ENCODE measurements at places on chromosomes 11 and 22.

DNA sequence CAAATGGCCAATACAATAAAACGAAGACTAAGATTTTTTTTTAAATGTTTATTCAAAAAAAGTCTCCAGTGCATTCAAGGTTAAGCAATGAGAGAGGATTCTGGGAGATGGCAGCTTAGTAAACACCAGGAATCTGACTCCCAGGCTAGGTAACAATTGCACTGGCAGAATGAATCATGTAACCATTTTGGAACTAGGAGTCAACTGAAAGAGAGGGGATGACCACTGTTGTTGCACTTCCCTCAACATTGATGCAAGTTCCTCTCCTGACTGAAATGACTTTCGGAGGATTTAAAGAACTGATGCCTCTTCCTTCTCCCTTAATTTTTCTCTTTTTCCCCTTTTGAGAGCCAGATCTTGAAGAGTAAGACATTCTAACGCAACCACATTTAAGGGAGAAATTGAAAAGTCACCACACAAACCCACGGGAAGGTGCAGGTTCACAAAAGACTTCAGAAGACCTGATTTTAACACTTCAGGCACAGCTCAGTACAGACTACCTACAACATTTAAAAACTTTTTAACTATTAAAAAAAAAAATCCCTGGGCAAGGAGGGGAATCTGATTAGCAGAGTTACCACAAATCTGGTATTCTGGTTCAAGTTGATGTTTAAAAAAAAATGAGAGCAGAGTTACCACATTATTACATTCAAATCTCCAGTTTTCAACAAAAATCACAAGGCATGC, 56.8 kb downstream of the FCHSD2 start:
- DNase-seq: no peak

- no peak for DNase-seq
These were observed 8.4 kb upstream of the CTR9 start for GRCh38 chr11:10742460-10743208.

DNA sequence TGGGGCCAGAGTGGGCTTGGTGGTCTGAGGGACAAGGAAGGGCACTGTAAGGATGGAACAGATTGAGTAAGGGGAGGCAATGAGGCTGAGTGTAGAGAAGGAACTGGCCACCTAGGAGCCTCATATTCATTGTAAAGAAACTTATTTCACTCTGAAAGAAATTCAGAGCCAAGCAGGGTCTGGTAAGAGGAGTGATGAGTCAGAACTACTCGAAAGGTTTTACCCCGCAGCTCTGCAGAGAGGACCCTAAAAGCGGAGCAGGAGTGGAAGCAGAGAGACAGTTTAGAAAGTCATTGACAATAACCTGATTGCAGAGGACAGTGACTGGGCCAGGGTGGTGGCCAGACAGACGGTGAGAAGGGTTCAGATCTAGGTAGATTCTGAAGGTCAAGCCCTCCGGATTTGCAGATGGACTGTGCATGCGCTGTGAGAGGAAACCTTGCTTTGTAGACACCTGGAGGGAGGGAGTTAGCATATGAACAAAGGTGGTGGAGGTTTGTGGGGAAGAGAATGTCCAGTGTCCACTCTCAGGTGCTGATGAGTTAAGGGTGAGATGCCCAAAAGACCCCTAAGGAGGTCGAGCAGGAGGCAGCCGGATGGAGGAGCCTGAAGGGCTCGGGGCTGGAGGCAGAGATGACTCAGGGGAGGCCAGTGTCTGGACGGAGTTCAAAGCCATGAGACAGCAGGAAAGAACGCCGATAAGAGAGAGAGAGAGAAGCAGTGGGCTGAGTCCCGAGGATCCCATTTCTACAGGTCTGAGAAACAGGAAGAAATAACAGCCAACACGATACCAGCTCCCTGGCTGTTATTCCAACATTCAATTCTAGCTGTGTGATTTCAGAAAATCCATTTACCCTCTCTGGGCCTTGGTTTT, 546.0 kb downstream of the BRD1 start:
- DNase-seq: no peak

DNA sequence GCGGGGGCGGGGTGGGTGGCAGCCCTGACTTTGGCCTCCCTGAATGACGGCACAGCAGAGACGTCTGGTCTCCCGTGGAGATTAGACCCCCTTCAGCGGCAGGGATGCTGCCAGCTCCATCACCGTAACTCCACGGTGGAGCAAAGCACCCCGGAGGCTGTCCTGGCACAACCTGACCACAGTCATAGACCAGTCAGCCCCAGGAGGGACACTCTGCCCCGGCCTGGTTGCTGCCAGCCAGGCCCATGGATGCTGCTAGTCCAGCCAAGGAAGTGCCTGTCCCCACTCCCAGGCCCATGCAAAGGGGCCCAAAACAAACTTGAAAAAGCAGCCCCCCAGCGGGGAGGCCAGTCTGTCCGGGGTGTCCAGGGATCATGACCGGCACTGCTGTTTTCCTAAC, 11.5 kb upstream of the ANO1 start:
- no peak for DNase-seq

- DNase-seq: no peak
These were observed 4.2 kb upstream of the SYT8 start for GRCh38 chr11:1830322-1831223.

- DNase-seq: no peak
These were observed 80.2 kb downstream of the SGSM3 start for GRCh38 chr22:40450616-40451015.

DNA sequence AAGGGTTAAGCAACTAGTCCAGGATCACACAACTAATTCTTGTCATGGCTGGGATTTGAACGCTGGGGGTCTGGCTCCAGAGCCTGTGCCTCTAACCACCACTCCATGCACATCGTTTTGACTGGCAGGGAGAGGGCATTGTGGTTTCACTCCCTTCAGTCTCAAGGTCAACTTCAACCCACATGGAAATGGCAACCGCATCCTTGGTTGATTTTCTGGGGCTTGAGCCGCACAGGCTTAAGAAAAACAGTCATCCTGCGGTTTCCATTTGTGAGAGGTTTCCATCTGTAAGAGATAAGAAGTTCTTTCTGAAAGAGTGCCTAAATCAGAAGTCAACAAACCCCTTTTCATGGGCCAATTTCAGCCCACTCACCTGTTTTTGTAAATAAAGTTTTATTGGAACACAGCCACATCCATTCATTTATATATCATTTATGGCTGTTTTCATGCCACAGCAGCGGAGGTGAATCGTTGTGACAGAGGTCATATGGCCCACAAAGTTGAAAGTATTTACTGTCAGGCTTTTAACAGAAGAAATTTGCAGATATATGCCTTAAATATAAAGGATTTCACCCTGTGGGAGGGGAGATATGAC, 65.7 kb downstream of the SGSM1 start:
- no peak for DNase-seq

DNA sequence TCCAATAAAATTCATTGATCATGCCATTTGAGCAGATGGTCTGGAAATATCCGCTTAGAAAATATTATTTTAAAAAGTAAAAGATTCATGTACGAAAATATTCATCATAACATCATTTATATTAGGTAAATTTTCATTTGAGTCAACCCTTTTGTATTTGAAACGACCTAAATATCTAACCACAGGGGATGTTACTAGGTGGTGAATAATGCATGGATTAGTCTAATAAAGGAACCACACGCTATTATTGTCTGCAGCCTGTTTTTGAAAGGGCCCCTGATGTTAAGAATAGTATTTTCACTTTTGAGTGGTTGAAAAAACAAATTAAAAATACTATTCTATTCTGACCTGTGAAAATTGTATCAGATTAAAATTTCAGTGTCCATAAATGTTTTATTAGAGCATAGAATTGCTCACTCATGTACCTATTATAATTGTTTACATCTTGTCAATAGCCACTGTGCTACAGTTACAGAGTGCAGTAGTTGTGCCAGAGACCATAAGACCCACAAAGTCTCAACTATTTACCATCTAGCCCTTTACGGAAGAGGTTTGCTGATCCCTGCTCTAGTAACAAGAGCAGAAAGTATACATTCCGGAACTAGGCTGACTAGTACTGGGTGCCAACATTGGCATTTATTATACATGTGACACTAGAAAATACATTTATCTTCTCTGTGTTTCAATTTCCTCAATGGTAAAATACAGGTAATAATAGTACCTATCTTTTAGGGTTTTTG, 176.1 kb downstream of the LRRC4C start:
- DNase-seq: no peak

GRCh38 chr11:116072601-116073410, 568.6 kb upstream of the CADM1 start:
- no peak for DNase-seq

- DNase-seq: peak; percentile 24
These were observed 1.1 kb upstream of the TTLL1 start for GRCh38 chr22:43090130-43090789.

DNA sequence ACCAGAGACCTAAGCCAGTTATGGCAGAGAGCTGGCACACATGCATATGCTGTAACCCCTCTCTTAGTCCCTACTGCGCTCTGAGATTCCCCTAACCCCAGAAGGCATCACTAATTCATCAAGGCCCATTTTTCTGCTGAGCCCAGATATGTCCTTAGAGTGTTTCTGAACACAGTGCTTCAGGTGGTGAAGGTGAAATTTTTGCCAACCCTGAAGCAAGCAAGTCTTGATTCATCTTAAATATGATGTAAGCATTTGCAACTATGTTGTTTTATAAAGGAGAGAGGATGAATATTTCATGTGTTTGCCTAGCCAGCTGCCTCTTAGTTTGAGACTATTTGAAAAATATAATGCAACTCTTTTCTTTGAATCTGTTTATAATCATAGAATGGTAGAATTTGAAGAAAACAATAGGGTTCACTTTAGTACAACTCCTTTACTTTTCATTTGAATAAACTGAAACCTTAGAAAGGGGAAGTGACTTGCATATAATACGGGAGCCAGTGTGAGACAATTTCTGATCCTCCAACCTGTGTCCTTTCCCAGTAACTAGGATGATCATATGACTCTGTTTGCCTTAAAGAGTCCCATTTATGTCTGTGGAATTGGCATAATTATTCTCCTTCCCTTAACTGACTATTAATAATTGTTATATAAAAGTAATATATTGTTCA, 194.3 kb upstream of the MTNR1B start:
- DNase-seq: no peak

DNA sequence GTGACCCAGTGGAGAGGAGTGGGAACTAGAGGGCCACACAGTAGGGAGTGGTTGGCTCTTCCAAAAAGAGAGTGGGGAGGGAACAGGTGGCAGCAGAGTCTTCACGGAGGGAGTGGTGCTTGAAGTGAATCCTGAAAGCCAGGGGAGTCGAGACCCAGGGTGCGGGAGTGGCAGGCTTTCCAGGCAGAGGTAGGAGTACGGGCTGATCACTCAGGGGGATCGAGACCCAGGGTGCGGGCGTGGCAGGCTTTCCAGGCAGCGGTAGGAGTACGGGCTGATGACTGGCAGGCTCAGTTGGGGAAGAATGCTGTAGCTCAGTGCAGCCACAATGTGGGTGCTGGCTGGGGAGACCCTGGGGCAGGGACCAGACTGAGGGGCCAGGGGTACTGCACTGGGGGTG, 148.2 kb downstream of the TBC1D22A start:
- DNase-seq: no peak

DNA sequence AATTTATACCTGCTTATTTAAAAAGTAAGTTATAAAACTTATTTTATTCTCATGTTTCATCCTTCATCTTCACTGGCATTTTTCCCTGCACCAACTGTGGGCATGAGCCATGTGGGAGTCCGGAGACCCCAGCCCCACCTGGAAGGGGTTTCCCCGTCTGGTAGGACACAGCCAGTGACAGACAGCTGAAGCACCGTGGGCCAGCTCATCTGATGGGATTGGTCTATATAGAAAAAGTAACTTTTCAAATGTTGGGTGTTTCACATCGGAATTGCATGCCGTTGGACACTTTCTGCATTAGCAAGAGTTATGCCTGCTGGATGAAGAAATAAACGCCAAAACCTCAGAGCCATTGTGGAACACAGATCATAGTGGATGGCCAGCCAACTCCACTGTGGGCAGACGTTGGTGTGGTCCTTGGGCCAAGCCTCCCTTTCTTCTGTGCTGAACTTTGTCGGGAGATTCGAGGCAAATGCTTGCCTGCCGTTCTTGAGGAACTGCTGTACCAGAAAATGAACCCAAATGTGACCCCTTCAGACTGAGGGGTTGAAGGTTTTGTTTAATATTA, 1329.3 kb downstream of the TBC1D22A start:
- DNase-seq: no peak

GRCh38 chr11:6022956-6023355, 7.6 kb downstream of the OR56A1 start:
- no peak for DNase-seq

DNA sequence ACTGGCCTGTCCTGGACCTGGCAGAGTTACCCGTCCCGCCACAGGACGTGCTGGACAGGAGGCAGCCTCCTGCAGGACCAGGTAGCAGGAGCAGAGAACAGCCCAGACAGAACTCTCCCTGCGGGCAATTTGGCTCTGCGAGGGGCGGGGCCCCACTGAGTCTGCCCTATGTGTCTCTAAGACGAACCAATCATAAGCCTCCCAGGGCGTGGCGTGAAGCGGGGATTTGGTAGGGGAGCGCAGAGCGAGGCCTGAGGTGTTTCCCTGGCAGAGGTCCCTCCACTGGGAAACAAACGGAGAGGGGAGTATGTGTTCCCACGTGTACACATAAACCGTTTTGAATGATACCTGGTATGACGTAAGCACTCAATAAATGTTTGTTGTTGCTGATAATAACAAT, 7.4 kb downstream of the CD82 start:
- no peak for DNase-seq

DNA sequence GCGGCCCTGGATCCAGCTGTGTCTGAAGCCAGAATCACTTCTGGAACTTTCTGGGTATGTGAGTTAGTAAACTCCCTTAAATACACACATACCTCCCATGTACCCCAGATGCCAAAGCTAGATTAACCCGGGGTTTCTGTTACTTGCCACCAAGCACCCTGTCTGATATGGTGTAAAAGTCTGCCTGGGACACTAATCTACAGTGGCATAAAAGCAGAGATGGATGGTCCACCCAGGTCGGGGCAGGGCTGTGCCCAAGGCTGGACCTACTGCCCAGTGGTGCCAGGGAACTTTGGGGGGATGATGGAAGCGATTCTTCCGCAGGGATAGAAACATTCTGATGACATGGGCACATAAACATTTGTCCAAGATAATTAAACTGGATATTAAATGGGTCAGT, 12.7 kb downstream of the MRGPRF start:
- DNase-seq: no peak

DNA sequence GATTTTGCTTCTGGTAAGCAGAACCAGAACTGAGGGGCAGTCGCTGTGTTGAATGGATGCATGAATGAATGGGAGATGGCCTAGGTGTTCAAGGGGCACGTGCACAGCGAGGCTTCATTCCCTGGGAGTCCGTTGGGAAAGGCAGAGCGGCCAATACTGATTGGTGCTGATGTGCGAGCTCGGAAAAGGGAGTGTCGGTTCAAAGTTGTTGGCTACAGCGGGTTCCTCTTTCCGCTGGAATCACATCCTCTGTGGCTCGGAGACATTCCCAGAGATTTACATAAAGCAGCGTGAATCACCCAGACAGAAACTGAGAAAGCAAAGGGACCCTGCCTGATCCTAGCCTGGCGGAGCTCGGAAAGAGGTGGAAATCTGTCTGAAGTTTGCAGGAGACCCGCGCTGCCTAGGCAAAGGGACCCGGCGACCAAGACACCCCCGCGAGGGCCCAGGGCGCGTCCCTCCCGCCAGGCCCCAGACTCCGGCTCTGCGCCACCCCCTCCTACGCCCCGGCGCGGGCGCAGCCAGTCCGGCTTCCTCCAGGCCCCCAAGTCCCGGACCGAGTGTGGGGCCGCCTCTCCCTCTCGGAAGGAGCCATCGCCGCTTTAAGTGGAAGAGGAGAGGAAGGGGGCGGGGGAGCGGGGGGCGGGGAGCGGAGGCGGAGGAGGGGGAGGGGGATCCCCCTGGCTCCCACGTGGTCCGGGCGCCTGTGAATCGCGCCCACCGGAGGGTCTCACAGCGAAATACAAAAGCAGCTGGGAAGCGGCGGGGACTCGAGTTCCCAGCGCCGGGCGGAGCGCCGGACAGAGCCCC, at the start of gene FJX1:
Gene FJX1, plus strand, starts transcription at position 774 of the 810 bp plus-strand sequence. CDS start 177 bp downstream, outside the sequence.
- peak; percentile 8 for DNase-seq
